ENCODE measurements at places on chromosomes 3 and 15.

- DNase-seq, result no peak
Observed at GRCh38 chr3:13075986-13076654, 2.9 kb upstream of the IQSEC1 start.

GRCh38 chr3:159600291-159600690 is 388.3 kb upstream of the IL12A start:
- no peak for DNase-seq

GRCh38 chr3:72970942-72971341 is 25.7 kb upstream of the PPP4R2 start:
- no peak for DNase-seq

GRCh38 chr15:66765478-66766281 is 63.6 kb downstream of the SMAD6 start:
- no peak for DNase-seq

- DNase-seq, result no peak
Observed at GRCh38 chr15:29132735-29133181, 136.9 kb downstream of the NSMCE3 start.

DNA sequence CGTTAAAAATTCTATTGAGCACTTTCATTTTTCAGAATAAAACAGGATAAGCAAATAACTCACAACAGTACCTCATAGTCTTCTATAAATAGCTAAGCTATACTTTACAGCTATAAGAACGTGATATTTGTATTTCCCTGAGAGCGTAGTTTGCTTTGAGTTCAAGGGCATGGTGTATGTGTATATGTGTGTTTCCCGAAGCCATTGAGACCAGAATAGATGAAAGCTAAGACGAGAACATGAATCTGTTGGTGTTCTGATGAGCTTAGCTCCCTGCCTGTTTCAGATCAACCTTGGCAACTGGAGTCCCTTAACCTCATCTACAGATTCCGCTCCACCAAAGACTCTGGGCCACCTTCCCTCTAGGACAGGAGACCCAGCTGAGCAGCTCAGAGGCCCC is 59.5 kb upstream of the MCF2L2 start:
- DNase-seq, result no peak

- no peak for DNase-seq
Observed at GRCh38 chr3:105278688-105279087, 88.0 kb upstream of the ALCAM start.

DNA sequence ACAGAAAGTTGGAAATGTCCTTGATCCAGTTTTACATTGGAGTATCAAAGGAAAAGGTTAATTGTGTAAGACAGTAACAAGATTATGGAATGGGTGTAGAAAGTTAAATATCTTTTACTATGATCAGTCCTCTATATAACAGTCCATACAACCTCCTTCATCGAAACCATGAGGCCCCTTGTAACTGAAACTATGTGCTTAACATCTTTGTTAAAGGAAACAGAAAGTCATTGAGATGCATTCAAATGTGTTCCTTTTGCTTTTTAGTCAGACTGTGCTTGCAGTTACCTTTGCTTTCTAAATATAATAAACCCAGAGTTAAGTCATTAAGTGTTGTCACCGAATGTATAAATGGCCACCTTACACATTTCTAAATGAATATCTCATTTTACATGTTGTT is 1298.5 kb downstream of the ROBO2 start:
- DNase-seq, result no peak

GRCh38 chr3:182795389-182795782 is 2.1 kb downstream of the ATP11B start:
- DNase-seq, result no peak

DNA sequence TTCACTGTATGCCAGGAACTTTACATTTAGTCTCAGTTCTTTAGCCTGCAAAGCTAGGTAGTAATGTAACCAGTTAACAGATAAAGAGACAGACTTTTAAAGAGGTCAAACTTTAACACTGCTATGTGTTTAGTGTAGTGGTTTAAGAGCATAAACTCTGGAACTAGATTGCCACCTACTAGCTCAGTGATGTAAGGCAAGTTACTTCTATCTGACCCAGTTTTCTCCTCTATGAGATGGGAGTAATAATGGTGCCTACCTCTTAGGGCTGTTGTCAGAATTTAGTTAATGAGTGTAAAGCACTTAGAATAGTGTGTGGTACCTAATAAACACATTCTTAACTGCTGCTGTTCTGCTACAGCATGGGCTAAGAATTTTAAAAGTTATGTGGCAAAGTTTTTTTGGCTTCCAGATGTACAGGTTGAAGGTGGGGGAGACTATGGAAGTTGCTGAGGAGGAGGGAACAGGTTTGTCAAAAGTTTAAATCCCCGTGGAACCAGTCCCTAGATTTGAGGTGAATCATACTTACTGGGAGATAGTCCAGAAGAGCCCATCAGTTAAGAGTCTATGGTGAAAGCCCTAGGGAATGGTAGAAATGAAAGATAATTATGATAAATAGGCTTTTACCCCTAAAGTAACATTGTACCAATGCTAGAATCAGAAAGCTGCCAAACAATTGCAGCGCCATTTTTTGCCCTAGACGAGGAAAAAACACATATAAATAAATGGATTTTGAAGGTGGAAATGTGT is 13.9 kb downstream of the TSC22D2 start:
- no peak for DNase-seq

DNA sequence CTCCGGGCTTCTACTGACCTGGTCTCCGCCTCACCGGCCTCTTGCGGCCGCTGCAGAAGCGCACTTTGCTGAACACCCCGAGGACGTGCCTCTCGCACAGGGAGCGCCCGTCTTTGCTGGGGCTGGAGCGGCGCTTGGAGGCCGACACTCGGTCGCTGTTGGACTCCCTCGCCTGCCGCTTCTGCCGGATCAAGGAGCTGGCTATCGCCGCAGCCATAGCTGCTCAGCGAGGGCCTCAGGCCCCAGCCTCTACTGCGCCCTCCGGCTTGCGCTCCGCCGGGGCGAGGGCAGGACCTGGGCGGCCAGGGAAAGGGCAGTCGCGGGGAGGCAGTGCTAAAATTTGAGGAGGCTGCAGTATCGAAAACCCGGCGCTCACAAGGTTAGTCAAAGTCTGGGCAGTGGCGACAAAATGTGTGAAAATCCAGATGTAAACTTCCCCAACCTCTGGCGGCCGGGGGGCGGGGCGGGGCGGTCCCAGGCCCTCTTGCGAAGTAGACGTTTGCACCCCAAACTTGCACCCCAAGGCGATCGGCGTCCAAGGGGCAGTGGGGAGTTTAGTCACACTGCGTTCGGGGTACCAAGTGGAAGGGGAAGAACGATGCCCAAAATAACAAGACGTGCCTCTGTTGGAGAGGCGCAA is 319.2 kb downstream of the FGF12 start:
- DNase-seq, result no peak

- DNase-seq, result no peak
Observed at GRCh38 chr3:171129827-171130226, 103.3 kb upstream of the SLC2A2 start.

- DNase-seq, result no peak
Observed at GRCh38 chr3:189803254-189803653, 172.1 kb downstream of the TP63 start.

GRCh38 chr3:62672270-62672987 is 202.8 kb downstream of the CADPS start:
- no peak for DNase-seq

- no peak for DNase-seq
Observed at GRCh38 chr15:47035475-47036406, 681.6 kb upstream of the SEMA6D start.

DNA sequence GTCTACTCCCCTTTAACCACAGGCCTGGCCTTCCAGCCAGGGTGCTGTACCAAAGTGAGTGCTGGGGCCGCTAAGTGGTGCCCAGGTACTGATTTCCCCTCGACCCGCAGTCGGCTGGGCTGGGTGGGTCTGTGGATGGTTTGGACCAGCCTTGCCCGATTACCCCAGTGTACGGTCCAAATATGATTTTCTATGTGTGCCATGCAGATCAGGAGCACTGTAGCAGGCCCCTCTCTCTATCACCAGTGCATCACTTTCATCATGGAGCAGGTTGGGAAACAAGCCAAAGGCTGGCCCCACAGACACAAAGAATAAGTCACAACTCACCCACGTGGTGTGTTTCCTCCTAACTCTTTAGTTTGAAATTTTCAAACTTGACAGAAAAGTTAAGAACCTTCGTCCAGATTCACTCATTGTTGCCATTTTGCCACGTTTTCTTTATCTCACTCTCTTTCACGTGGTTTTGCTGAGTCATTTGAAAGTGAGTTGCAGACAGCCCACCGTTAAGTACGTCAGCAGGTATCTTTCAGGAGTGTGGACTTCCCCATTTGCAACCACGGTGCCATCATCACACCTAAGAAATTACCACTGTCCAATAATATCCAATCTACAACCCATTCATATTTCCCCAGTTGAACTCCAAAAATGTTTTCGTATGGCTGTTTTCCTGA is 37.0 kb downstream of the ZNF710 start:
- no peak for DNase-seq

DNA sequence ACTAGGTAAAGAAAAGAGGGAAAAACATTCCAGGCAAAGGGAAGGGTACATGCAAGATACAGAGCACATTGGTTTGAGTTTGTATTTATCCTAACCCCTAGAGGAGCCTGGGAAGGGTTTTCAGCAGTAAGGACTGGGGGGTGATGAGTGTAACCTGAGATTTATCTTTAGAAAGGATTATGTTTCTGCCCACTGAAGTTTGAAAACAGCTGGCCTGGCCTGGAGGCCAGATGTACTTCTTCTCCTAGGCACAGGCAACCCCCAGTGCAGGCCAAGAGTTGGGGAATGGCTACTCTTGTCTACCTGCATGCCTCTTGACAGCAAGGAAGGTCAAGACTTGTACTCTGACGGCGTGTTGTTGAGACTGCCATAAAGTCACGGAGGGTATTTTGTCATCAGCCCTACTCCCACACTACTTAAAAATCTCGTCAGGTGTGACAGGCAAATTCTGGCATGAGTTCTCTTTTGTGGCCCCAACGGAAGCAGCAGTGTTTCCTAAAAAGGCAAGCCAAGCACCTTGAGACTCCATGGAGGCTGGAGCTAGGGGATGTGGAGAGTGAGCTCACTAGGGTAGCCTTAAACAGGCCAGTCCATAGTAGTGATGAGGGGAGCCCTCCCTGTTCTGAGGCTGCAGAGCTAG is 241.5 kb upstream of the WNT5A start:
- no peak for DNase-seq

DNA sequence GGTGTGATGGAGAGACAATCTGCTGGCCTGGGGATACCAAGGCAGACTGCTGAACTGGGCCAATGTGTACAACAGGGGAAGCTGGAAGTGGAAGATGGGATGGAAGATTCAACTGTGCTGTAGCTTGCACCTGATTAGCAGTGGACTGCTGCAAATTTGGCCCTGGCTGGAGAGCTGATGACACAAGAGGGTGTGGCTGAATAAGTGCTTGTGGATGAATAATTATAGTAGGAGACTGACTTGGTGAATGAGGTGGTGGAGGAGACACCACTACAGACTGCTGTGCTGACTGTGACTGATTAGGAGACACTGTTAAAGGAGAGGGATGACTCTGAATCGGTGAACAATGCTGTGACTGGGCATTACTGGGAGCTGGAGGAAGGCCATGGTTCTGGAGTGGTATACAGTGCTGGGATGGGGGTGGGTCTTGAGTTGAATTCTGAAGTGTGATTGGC is 52.5 kb downstream of the PHC3 start:
- no peak for DNase-seq

DNA sequence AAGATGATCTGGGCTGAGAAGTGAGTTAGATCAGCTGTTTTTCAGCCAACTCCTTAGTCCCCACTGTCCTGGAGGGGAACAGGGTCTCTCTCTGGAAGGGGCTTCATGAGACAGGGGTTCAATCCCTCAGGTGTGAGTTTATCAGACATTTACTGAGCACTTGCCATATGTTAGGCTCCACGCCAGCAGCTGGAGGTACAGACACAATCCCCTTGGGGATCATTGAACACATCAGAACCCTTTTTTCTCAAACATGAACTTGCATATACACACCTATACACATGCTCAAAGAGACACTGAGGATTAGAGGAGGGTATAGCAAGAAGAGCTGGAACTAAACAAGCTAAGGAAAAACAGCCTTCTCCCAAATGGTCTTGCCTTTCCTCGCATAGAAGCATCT is 5.5 kb upstream of the BMF start:
- no peak for DNase-seq

- no peak for DNase-seq
Observed at GRCh38 chr15:37537802-37538201, 396.6 kb upstream of the TMCO5A start.

GRCh38 chr3:155307183-155307582 is 13.7 kb upstream of the STRIT1 start:
- DNase-seq, result no peak

DNA sequence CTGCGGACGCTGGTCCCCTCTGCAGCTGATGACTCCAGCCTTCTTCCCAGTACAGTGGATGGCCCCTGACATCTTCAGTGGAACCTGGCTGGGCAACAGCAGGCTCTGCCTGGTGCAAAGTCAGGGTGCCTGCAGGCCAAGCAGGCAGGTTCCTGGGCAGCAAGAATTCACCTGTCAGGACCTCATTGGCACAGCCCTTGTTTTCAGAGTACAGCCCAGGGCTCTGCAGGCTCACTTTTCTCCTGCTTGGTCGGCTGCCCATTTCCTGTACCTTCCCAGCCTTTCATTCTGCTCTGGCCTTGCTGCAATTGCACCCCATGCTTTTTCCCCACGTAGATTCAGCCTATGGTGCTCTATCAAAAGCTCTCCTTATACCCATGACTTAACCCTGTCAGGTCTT is 56.0 kb downstream of the LRTM1 start:
- no peak for DNase-seq

GRCh38 chr15:75578173-75578947 is 755 bp downstream of the PTPN9 start:
- DNase-seq, result no peak

- no peak for DNase-seq
Observed at GRCh38 chr15:101359365-101359947, 64.4 kb upstream of the SNRPA1 start.

- no peak for DNase-seq
Observed at GRCh38 chr3:14130707-14131106, 5.9 kb downstream of the TMEM43 start.

GRCh38 chr3:176861137-176861536 is 336.1 kb downstream of the TBL1XR1 start:
- DNase-seq, result no peak
